ENCODE measurements at places on chromosomes 11 and 22. TPM values are rescaled to one million over a fixed set of nuclear protein-coding genes. Genes with fewer than 3 reads are reported as not detected.

NRXN2 gene
- not detected for total RNA-seq

DNAJB7 gene
- not detected for total RNA-seq

PKNOX2 gene
- total RNA-seq, result 0.13 TPM

CELSR1 gene
- 1.3 TPM for total RNA-seq

OOSP4A gene
- total RNA-seq, result not detected

APOC3 gene
- total RNA-seq, result not detected

KCNC1 gene
- not detected for total RNA-seq

ATL3 gene
- 149 TPM for total RNA-seq

RIMBP3B gene
- not detected for total RNA-seq
